Myocyte (in vitro differentiated cells): ENCODE measurements at places on chromosomes 2 and 18.

- no peak for DNase-seq
Observed at GRCh38 chr18:10332452-10332851, 122.0 kb upstream of the APCDD1 start.

- no peak for DNase-seq
Observed at GRCh38 chr2:207601774-207602173, 23.4 kb downstream of the METTL21A start.

DNA sequence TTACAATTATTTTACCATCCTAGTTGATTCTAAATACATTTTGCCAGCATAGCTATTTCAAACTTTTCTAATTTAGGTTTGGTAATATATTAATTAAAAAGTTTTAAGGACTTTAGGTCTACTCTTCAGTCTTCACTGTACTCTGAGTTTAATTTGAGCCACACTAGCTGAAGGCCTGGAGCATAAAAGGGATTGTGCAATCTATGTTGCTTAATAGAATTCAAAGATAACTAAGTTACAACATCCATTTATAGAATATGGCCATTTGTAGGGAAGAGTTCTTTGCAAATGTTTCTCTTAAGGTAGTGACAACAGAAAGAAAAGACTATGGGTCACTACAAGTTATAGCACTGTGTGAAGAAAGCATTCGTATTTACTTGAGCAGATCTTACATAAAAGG lies 702.2 kb upstream of the NRXN1 start:
- no peak for DNase-seq

DNA sequence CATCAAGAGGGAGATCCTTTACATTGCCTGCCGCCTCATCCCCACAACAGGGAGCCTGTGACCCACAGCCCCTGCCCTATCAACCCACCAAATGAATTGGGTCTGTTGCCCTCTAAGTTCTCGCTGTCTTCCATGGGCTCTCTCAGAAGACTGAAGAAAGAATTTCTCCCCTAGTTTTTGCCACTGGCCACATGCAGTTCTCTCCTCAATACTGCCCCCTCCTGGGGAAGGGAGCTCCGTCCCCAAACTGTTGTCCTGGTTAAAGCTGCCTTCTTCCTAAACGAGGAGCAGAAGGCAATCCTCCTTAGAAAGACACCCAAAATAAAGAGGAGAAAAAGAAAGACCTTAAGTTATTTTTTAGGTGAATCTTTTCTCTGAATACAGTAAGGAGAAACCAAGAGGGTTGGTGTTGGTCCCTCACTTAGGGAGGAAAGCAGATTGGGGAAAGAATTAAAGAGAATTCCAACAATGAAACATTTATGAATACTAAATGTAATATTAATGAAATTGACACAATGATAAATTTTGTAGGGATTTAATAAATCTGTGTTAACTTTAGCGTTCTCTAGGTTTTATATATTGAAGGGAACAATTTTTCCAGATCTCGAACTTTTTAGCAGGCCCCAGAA lies 31.1 kb upstream of the SATB2 start:
- peak; percentile 78 for DNase-seq

DNA sequence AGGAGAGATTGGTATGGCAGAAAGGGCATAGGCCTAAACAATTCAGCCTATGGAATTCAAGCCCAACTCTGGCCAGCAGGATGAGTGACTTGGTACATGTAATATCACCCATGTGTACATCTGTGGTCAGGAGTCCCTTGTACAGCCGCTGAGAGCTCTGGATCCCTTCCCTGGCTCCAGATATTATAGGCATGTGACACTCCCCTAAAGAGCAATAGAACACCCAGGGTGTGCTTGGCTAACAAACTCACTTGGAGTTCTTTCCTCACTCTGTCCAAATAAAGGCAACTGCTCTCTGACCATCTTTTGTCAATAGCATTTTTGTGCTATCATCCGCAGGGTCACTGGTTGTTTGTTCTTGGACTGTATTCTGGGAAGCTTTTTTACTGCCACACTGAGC lies 197.4 kb upstream of the NCKAP5 start:
- peak; percentile 13 for DNase-seq

DNA sequence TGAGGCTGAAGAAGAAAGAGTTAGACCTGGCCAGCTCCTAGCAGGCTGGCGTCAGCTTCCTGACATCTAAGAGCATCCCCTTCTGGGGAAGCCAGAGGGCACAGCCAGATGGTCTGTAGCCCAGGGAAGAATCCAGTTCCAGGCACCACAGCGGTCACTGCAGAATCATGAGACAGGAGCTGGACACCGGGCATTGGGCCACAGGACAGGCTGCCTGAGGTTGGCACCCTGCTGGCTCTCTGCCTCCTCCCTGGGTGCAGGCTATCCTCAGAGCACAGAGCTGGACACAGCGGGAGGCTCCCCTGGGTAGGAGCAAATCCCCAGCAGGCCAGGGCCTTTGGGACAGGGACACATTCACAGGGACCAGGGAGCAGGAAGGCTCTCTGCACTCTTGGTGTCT lies 19.8 kb upstream of the ATOH8 start:
- peak; percentile 86 for DNase-seq

DNA sequence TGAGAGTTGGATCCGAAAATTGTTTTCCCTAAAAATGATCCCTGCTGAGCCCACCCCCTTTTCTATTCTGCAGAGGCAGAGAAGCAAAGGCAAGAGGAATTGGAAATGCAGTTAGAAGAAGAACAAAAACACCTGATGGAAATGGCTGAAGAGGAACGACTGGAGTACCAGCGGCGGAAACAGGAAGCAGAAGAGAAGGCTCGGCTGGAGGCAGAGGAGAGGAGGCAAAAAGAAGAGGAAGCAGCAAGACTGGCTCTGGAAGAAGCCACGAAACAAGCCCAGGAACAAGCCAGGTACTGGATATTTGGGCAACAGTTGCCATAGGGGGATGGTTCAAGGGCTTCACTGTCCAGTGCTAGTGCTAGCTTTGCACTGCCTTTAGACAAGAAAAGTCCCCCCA lies 41.7 kb downstream of the SUMO1 start:
- no peak for DNase-seq

DNA sequence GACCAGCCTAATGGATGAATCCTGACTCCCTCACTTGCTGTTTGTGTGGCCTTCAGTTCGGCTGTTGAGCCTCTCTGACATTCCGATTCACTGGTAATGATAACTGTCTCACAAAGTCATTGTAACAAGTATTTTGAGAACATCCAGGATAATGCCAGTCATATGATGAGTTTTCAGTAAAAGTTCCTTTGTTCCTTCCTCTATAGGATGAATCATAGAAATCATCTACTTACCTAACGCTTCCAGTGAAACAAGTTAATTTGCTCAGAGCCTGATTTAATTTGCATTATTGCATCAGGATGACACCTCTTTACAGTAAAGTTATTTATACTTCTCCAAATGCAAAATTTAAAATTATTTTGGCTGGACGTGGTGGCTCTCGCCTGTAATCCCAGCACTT lies 32.0 kb downstream of the RAB31 start:
- DNase-seq: no peak

DNA sequence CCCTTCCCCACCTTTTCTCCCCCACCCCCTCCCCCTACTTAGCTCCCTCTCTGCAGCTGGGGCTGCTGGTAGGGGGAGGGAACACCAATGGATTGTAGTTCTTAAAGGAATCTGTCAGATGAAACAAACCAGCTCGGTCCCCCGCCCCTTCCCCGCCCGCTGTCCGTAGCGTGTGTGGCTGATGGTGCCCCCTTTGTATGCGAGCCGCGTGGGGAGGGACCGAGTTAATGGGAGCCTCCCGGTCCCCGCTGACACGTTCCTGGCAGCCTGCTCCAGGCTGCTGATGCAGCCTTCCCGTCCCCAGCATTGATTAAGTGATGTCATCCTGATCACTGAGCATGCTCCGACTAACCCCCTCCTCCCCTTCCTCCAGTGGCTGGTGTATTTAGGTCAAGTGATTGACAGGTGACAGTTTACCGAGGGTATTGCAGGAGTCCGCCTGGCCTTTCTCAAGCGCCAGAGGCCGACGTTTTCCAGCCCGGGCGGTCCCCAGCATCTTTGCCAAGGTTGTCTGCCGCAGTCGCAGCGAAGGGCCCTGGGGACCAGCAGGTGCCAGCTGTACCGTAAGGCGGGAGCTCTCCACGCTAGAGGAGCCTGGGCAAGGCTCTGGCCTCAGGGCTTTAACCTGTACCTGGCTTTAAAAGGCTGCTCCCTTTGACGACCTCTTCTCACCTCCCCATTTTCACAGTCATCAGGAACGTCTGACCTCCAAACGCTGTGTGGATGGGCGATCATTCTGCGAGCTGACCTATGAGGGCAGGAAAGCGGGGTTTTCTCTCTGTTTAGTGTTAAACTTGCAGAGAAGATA lies 1.8 kb downstream of the KIF5C start:
- no peak for DNase-seq

DNA sequence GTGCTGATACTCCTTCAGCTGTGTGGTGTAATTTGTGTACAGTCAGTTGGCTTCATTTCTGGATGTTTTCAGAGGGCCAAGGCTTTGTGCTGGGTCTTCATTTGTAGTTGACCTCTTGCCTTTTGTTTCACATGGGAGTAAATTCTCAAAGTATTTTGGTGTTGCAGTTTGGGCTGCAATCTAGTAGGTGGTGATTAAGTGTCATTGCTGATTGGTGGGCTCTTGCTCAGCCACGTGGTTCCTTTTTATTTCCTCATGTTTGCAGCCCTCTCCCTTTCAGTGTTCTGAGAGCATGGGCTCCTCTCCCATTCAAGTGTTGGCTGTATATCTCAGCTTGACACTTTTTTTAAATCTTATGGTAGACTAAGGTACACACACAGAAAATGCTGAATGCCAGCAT lies 96.8 kb downstream of the SNTG2 start:
- peak; percentile 28 for DNase-seq

DNA sequence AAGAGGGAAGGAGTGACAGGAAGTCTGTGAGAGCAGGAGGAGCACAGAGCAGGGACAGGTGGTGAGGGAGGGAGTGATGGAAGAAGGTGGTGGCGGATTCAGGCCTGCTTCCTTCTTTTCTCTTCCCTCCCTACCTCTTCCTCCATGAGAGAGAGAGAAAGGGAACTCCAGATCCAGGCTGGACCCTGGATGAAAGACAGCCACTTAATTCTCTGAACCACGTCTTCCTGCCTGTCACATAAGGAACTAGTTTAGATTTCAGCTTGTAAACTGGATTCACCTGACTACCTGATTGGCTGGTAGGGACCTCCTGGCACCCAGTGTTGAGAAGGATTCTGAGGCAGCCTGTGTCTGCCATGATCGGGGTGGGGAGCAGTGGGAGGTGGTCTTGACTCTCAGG lies 48.9 kb downstream of the PAX8 start:
- no peak for DNase-seq

DNA sequence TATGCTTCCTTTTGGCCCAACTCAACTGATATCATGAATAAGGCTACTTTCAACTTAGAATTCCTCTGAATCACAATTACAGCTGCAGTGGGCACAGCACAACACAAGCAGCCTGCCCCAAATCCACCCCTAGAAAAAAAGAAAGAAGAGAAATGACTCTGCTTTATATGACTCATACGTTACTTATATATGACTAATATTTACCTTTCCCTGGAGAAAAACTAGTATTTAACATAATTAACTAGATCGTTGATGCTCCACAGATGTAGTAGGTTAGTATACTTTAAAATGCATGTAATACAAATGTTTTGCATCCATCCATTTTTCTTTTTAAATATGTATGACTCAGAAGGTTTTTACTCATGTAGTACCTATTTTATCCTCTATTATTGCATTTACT lies 133.3 kb upstream of the UNC80 start:
- no peak for DNase-seq

- no peak for DNase-seq
Observed at GRCh38 chr2:171910494-171910893, 11.8 kb upstream of the HAT1 start.

- no peak for DNase-seq
Observed at GRCh38 chr2:16161768-16162490, 221.6 kb downstream of the MYCN start.

DNA sequence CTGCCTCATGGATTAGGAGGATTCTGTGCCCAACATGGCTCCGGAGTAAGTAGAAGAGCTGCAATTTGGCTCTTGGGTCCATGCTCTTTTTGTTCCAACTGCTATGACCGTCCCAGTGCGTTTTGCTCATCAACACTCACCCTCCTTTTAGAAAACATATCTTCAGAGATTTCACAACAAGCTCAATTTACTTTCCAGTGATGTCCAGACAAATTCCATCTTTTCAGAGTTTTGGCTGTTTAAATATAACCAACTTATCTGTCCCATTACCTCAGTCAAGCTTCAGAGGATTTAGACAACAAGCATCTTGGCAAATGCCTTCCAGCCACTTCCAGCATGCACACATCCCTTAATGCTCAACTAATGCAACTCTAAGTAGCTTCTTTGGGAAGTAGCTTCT lies 6.9 kb upstream of the SLC14A2 start:
- DNase-seq: no peak

DNA sequence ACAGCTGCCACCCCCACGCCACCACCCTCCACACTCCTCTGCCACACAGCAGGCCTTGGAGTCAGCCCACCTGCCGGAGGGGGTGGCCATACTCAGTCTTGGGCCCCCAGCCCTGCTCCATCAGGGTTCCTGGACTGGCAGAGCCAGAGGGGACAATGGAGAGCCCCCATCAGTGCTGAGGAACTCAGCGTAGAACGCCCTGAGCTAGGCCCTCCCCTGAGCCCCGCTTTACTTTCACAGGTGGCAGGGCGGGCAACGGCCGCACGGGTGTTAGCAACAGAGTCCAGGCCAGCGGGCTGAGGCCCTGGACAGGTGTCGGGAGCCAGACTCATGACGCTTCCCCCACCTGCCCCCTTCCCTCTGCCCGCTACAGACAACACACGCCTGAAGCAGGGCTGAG lies 47.1 kb downstream of the FOSL2 start:
- no peak for DNase-seq

DNA sequence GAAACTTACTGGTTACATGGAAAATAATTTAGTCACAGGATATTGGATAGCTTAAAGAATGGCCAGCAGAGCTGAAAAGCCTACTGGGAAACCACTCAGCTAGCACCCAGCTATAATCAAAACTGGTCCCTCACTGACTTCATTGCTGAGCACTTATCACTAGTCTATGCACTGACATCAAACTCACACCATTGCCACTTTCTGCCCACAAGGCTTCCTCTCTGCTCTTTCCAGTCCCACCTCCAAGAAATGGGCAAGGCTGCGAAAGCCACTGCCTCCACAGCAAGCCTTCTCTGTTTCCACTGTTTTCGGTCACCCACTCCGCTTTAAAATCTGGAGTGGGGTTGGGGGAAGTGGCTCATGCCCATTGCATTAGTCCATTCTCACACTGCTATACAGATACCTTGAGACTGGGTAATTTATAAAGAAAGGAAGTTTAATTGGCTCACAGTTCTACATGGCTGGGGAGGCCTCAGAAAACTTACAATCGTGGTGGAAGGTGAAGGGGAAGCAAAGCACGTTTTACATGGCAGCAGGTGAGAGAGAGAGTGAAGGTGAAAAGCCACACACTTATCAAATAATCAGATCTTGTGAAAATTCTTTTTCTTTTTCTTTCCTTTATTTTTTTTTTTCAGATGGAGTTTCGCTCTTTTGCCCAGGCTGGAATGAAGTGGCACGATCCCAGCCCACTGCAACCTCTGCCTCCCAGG lies 77.0 kb upstream of the CERS6 start:
- no peak for DNase-seq

GRCh38 chr2:165202239-165202638 lies 1.6 kb downstream of the SCN3A start:
- DNase-seq: no peak
